ENCODE measurements at places on chromosomes 7 and 10. TPM values are rescaled to one million over a fixed set of nuclear protein-coding genes. Genes with fewer than 3 reads are reported as not detected.

Gene PPP3CB
- total RNA-seq = 41.5 TPM

Gene SMKR1
- total RNA-seq = not detected

Gene PANK1
- 24.0 TPM for total RNA-seq

Gene PPP2R2D
- 34.4 TPM for total RNA-seq

Gene PEX1
- total RNA-seq = 19.5 TPM

Gene ELMO1
- total RNA-seq = 1.1 TPM

Gene PLXNA4
- 0.58 TPM for total RNA-seq

Gene CCDC3
- total RNA-seq = 1.9 TPM

DNA sequence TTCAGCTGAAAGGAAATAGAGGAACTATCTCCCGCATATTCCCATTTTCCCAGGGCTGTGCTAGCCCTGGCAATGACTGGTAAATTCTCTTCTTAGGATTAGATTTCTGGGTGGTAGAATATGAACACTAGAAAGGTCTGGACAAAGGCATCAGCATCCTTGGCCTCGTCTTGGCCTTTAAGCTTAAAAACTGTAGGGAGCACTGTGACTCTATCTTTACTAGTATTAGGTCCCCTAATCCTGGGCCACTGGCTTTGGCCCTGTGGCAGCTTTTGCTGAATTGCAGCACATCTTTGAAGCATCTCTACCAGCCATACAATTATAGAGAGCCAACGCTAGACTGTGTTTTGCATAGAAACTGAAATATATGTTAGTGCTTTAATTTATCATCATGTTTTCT lies 41.5 kb upstream of the EBLN1 start:
- H3K27ac ChIP-seq = no peak overlapping the region
- H3K27me3 ChIP-seq = no peaks in the 10 kb centered on the region
- H3K4me3 ChIP-seq = no peak overlapping the region
- H3K36me3 ChIP-seq = no peaks in the 10 kb centered on the region
- H3K4me1 ChIP-seq = no peaks in the 10 kb centered on the region

- no peaks in the 10 kb centered on the region for H3K27me3 ChIP-seq
- no peak overlapping the region for H3K4me3 ChIP-seq
- no peaks in the 10 kb centered on the region for H3K36me3 ChIP-seq
- no peak for DNase-seq
- H3K27ac ChIP-seq = no peak overlapping the region
- no peaks in the 10 kb centered on the region for H3K4me1 ChIP-seq
Observed at GRCh38 chr7:5116359-5116758, 70.7 kb downstream of the RBAK start.

- no peaks in the 10 kb centered on the region for H3K36me3 ChIP-seq
- no peak for DNase-seq
- no peaks in the 10 kb centered on the region for H3K27me3 ChIP-seq
- H3K27ac ChIP-seq = no peak overlapping the region
- no peak overlapping the region for H3K4me3 ChIP-seq
- H3K4me1 ChIP-seq = no peaks in the 10 kb centered on the region
Observed at GRCh38 chr7:12207046-12207445, 4.0 kb upstream of the TMEM106B start.

DNA sequence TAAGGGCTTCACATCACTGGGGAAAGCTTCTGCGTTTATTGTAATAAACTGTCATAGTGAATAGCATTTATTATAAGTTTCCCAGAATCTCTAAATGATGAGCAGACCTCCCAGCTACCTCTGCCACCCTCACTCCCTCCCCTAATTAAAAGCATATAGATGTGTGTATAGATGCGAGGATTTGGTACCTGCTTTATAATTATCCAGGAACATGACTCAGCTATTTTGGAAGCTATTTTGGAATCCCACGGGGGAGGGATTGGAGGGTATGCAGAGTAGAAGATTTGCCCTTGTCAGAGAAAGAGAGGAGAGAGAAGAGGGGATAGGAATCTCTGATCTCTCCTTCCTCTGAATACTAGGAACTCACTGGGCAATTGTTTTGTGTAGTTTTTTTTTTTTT lies 455.3 kb downstream of the ADRA2A start:
- no peak for DNase-seq
- no peaks in the 10 kb centered on the region for H3K27me3 ChIP-seq
- no peaks in the 10 kb centered on the region for H3K36me3 ChIP-seq
- H3K27ac ChIP-seq = no peak overlapping the region
- H3K4me3 ChIP-seq = no peak overlapping the region
- H3K4me1 ChIP-seq = no peaks in the 10 kb centered on the region

- H3K27ac ChIP-seq = peak overlapping the region; percentile 79
- DNase-seq = no peak
- H3K4me1 ChIP-seq = peaks cover 40% of the 10 kb centered on the region
- no peaks in the 10 kb centered on the region for H3K27me3 ChIP-seq
Observed at GRCh38 chr7:16609842-16610450, 35.6 kb downstream of the ANKMY2 start.

DNA sequence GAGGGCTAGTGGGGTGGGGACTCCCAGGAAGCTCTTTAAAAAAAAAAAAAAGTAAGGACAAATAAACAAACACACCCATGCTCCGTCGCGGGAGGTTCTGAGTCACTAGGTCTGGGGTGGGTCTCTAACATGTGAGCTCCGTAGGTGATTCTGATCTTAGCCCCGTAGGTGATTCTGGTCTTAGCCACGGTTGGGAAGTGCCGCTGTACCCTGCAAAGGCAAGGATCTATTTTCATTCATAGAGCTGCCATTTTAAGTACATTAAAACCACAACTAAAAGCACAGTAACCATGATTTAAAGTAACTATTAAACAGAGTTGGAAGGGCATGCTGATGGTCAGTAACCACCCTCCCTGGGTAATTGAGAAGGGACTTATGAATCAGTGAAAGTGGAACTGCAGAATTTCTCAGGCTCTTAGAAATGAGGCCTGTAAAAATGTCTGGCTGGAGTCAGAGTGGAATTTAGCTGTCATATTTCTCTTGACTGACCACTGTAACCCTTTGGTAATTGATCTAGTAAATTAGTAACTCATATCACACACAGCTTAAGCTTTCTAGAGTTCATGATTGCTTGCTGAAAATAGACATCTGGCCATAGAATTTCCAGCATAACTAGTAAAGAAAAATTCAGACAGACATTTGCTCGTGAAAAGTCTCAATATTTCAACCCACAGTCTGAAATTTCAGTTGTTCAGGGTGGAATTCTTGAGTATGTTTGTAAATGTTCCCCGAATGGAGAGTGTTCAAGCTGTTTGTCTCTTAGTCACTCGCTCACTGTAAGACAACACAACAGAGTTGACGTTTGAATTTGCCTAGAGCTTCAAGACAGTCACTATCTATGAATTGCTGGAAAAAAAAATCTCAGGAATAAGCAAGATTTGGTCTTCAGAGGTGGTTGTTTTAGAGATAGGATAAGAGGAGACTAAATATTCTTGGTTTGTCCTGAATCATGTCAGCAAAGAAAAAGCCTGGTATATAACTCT lies 34.2 kb upstream of the TCF7L2 start:
- peak overlapping the region; percentile 87 for H3K27ac ChIP-seq
- DNase-seq = peak; percentile 71
- H3K4me3 ChIP-seq = no peak overlapping the region

GRCh38 chr10:55180357-55180756 lies 379.3 kb upstream of the PCDH15 start:
- no peak for DNase-seq
- H3K36me3 ChIP-seq = no peaks in the 10 kb centered on the region
- H3K4me3 ChIP-seq = no peak overlapping the region
- H3K27ac ChIP-seq = no peak overlapping the region
- no peaks in the 10 kb centered on the region for H3K4me1 ChIP-seq
- H3K27me3 ChIP-seq = no peaks in the 10 kb centered on the region

- no peak for DNase-seq
- H3K27ac ChIP-seq = peak overlapping the region; percentile 81
- H3K36me3 ChIP-seq = no peaks in the 10 kb centered on the region
- H3K4me3 ChIP-seq = no peak overlapping the region
- peaks cover 42% of the 10 kb centered on the region for H3K4me1 ChIP-seq
Observed at GRCh38 chr7:47652591-47652990, 70.7 kb upstream of the TNS3 start.

DNA sequence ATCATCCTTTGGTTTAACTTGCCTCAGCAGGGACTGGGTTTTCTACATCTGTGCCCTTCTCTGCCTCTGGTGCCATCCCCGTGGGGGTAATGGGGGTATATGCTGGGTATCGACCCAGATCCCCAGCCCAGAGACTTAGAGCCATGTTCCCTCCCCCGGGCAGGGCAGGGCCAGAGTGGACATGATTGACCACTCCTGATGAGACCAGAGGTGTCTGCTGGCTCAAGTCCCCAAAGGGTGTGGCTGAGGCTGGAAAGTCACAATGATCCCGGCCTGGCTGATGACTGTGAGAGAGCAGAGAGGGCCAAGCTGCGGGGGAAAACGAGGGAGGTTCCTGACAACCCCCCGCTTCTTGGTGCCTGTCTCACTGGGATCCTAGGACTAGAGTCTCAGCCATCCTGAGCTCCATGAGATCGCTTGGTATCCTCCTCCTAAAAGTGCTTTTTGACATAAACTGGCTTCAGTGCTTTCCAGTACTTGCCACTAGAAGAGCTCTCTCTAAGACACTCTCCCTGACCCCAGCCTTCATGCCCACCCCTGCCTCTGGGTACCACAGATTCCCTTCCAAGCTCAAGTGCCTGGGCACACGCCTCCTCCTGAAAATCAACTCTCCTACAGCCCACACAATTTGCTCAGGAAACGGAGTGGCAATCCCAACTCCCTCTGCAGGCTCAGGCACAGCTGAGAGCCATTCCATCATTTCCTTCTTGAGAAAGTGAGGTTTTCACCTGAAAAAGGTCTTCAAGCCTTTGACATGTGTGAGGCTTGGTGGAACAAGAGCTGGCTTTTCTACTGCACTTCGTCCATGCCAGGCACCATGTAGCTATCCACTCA lies 33.9 kb downstream of the DRGX start:
- no peak overlapping the region for H3K27ac ChIP-seq
- DNase-seq = no peak
- H3K4me3 ChIP-seq = no peak overlapping the region
- H3K36me3 ChIP-seq = no peaks in the 10 kb centered on the region
- H3K27me3 ChIP-seq = no peaks in the 10 kb centered on the region

GRCh38 chr10:51176976-51177695 lies 102.8 kb downstream of the PRKG1 start:
- H3K27ac ChIP-seq = no peak overlapping the region
- DNase-seq = no peak
- H3K4me1 ChIP-seq = no peaks in the 10 kb centered on the region
- no peak overlapping the region for H3K4me3 ChIP-seq
- H3K27me3 ChIP-seq = no peaks in the 10 kb centered on the region
- H3K36me3 ChIP-seq = no peaks in the 10 kb centered on the region

GRCh38 chr7:82247814-82248433 lies 195.7 kb downstream of the CACNA2D1 start:
- no peaks in the 10 kb centered on the region for H3K36me3 ChIP-seq
- H3K27me3 ChIP-seq = no peaks in the 10 kb centered on the region
- no peaks in the 10 kb centered on the region for H3K4me1 ChIP-seq
- no peak overlapping the region for H3K27ac ChIP-seq
- DNase-seq = no peak

- peaks cover 14% of the 10 kb centered on the region for H3K4me1 ChIP-seq
- H3K27ac ChIP-seq = no peak overlapping the region
- no peaks in the 10 kb centered on the region for H3K36me3 ChIP-seq
- no peaks in the 10 kb centered on the region for H3K27me3 ChIP-seq
- DNase-seq = no peak
- no peak overlapping the region for H3K4me3 ChIP-seq
Observed at GRCh38 chr7:101223528-101223927, 5.6 kb downstream of the ZNHIT1 start.

DNA sequence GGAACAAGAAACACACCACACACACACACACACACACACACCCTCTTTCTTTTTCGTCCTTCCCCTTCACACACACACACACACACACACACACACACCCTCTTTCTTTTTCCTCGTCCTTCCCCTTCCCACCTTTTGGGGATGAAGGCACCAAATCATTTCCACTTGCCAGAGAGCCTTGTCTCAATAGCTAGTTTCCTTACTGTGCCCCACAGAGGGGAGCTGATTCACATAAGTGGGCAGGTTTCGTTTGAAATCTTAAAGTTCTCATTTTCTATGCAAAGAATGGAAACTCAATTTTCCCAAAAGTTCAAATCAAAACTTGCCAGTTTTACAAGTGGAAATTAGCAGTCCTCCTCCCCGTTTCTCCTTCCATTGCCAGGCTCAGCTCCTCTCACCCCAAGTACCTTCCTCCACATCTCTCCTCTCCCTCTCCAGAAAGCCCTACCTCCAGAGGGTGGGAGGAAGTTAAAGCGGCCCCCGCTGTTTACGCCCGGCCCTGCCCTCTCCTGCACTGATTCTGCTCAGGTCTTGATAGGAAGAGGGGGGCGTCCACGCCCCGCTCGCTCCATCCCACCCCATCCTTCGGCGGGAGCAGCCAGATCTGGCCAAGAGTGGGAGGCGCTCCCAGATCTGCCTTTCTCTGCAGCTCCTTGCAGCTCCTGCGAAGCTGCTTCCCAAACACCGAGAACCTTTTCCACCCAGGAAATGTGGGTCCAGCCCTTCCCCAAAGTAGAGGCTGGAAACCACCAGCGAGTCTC lies 1.3 kb downstream of the CTTNBP2 start:
- H3K36me3 ChIP-seq = no peaks in the 10 kb centered on the region
- H3K27ac ChIP-seq = no peak overlapping the region
- H3K27me3 ChIP-seq = no peaks in the 10 kb centered on the region
- 0 out of 2 replicates have a peak, but pooled peaks cover 7% of the 10 kb centered on the region for H3K4me1 ChIP-seq
- peak overlapping the region; percentile 62 for H3K4me3 ChIP-seq
- DNase-seq = peak; percentile 22

- no peak for DNase-seq
- H3K4me3 ChIP-seq = no peak overlapping the region
- H3K36me3 ChIP-seq = no peaks in the 10 kb centered on the region
- H3K27ac ChIP-seq = no peak overlapping the region
- no peaks in the 10 kb centered on the region for H3K27me3 ChIP-seq
- H3K4me1 ChIP-seq = no peaks in the 10 kb centered on the region
Observed at GRCh38 chr7:154484406-154484805, 432.2 kb downstream of the DPP6 start.

All from Caco-2 (cell line).